ENCODE measurements at places on chromosomes 13 and 19.

DNA sequence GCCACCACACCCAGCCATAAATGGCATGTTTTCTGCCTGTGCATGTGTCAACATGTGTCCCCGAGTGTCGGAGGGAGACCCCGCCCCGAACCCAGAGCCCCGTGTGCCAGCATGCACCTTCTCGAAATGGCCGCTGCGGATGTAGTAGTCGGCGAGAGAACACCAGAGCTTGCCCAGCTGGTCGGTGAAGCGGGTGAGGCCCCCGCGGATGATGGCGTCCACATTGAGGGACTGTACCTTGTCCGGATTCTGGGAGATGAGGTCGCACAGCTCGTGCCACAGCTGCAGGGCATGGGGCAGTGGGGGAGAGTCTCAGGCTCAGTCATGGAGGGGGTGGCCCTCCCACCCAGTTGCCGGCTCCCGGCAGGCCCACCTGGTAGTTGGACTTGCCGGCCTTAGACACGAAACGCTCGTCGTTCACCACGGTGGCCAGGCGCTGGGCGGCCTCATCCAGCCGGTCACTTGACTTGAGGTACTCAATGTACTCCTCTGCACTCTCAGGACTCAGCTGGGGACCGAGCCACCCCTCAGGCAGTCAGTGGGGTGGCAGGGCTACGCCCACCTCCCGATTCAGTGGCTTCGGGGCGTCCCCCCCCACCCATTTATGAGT lies 3.5 kb downstream of the XAB2 start:
- no peak for DNase-seq

DNA sequence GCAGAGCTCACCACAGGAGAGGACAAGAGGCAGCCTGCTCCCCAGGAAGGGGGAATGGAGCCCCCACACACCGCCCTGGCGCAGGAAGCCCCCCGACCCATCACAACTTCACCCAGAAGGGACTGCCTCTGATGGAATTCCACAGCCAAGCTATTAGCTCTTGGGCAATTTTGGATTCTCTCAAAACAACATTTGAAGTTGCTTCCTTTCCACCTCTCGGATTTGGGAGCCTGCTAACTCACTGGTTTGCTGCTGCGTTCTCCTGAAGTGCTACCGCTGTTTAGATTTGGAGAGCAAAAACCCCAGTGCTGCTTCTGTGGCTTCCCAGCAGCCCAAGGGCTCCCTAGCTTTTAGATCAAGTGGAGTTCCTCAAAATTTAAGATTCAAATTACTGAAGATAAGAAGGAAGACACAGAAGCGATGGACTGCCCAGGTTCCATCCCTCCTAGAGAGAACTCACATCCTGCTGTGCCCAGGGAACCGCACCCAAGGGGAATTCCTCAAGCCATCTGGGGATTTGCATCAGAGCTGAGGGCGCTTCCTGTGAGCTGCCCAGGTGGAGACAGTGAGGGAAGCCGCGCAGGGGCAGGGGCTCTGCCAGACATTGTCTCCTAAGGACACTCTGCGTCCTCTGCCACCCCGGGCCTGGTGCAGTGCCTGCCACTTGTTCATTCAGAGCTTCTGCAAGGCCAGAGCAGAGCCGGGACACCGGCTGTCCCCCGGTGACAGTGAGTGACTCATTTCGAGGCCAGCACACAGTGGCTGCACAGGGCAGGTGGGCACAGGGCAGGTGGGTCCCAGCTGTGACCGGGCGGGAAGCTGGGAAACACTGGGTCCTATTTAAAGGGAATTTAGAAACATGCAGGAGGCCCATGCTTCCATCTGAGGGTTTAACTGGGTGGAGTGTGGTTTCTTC lies 45.5 kb downstream of the COL4A1 start:
- no peak for DNase-seq

GRCh38 chr19:41341669-41342490 lies 11.8 kb downstream of the TGFB1 start:
- no peak for DNase-seq

- DNase-seq = no peak
Observed at GRCh38 chr13:39052944-39053343, 14.7 kb downstream of the NHLRC3 start.

- DNase-seq = no peak
Observed at GRCh38 chr13:85031771-85032170, 767.4 kb downstream of the SLITRK6 start.

DNA sequence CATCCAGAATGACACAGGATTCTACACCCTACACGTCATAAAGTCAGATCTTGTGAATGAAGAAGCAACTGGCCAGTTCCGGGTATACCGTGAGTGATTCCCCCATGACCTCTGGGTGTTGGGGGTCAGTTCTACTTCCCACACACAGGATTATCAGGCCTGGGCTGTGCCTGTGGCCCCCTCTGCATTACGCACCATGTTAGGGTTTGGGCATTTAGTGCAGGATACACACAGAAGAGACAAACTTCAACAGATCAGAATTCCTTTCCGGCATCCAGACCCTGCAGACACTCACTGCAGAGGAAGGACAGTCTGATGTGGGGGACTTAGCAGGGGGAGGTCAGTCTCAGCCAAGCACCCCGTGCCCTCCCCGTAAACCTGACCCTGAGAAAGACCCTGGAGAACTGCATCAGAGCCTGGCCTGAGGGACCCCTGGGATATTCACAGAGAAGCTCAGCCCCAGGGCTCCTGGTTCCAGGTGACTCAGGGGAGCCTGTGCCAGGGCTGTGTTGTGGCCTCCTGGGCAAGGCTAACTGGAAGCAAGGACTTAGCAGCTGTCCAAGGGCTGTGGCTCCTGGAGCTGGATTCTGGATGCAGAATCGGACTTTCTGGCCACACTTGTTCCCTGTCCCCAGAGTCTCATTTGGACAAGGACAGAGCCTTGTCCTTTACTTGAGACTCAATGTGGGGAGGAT lies 1.7 kb downstream of the CEACAM5 start:
- no peak for DNase-seq

GRCh38 chr13:113767366-113767765 lies 8.3 kb downstream of the TMEM255B start:
- no peak for DNase-seq

DNA sequence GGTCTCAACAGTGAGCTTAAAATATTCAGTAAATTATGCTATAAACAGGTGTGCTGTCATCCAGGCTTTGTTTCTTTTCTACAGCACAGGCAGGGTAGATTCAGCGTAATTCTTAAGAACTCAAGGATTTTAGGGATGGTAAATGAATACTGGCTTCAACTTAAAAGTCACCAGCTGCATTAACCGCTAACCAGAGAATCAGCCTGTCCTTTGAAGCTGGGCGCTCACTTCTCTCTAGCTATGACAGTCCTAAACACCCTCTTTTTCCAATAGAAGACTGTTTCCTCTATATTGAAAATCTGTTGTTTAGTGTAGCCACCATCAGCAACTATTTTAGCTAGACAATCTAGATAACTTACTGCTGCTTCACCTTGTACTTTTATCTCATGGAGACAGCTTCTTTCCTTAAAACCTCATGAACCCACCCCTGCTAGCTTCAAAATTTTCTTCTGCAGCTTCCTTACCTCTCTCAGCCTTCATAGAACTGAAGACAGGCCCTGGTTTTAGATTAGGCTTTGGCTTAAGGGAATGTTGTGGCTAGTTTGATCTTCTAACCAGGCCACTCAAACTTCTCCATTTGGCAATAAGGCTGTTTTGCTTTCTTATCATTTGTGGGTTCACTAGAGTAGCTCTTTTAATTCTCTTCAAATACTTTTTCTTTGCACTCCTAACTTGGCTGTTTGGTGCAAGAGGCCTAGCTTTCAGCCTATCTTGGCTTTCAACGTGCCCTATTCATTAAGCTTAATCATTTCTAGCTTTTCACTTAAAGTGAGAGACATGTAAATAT lies 89.5 kb downstream of the USP12 start:
- no peak for DNase-seq

DNA sequence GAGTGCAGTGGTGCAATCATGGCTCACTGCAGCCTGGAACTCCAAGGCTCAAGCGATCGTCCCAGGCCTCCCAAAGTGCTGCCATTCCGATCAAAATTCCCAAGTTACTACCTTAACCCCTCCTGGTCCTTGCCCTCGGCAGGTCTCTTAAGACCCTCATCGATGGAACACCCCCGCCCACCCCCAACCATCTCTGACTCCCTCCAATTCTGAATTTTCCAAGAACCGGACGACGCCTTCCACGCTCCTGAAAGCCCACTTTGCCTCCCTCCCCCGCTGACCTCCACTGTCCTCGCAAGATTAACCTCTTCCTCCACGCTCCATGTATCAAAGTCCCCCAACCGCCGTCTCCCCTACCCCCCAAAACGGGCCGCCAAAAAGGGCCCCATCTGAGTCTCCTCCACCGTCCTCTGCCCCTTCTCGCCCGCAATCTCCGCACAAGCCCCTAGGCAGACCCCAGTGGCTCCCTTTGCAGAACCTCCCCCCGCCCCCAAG lies 539 bp downstream of the DAPK3 start:
- no peak for DNase-seq

- no peak for DNase-seq
Observed at GRCh38 chr13:33188093-33188882, 97.3 kb downstream of the STARD13 start.

GRCh38 chr13:65834897-65835296 lies 1395.2 kb downstream of the PCDH9 start:
- no peak for DNase-seq

DNA sequence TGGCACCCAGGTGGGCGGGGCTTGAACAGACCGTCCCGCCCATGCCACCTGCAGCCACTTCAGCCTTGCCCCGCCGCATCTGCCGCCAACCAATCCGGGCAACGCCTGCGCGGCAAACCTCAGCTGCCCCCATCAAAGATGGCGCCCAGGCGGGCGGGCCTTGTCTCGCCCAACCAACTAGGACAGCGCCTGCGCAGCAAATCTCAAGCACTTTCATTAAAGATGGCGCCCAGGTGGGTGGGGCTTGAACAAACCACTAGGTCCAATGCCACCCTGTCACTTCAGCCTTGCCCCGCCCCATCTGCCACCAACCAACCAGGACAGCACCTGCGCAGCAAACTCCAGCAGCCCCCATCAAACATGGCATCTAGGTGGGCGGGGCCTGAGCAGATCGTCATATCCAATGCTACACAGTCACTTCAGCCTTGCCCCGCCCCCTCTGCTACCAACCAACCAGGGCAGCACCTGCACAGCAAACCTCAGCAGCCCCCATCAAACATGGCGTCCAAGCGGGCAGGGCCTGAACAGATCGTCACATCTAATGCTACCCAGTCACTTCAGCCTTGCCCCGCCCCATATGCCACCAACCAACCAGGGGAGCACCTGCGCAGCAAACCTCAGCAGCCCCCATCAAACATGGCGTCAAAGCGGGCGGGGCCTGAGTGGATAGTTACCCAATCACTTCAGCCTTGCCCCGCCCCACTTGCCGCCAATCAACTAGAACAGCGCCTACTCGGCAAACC lies 1.4 kb downstream of the PEG3 start:
- no peak for DNase-seq

GRCh38 chr13:100184095-100184494 lies 95.2 kb downstream of the PCCA start:
- no peak for DNase-seq

DNA sequence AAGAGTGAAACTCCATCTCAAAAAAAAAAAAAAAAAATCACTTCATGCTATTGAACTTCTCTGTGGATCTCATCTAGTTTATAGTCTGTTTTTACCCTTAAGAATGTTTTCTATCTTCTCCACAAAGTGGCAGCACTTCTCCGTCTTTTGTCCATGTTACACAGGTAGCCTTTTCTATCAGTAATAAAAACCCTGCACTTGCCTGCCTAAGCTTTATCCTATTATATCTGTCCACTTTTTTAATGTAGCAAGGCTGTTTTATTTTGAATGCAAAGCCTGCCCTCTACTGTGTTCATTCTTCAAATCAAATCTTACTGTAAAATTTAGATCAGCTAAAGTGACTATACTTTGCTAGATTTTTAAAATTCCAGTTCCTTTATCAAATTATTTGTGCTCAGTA lies 124.0 kb downstream of the STOML3 start:
- DNase-seq = no peak

Measured in NCI-H524 (cell line).